ENCODE measurements at places on chromosomes 7 and 10. TPM values are rescaled to one million over a fixed set of nuclear protein-coding genes. Genes with fewer than 3 reads are reported as not detected.
A peak's percentile ranks its signal among the peaks of the same experiment; 100 is the strongest.

GRCh38 chr10:28839600-28840007, 162.3 kb downstream of the BAMBI start:
- DNase-seq = no peak

- peak; percentile 86 for DNase-seq
These were observed 23.7 kb downstream of the RTKN2 start for GRCh38 chr10:62244785-62245467.

- DNase-seq = no peak
These were observed 928.3 kb downstream of the CNTNAP2 start for GRCh38 chr7:147044941-147045340.

DNA sequence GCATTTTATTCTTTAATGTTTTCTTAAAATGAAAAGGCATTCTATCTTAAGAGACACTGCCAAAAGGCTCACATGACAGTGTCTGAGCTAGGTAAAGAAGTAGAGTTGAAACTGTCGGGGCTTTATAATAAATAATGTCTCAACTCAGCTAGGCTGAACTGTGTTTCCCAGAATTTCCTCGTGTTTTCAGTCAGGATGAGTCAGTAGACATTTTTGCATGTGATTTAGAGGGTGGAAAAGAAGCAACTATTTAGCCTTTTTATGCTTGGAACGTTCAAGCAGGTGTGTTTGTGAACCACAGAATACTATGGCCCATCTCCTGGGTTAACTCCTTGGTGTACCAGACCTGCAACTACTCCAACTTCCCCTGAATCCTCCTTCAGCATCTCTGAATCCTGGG, 23.4 kb upstream of the LIPA start:
- no peak for DNase-seq

DNA sequence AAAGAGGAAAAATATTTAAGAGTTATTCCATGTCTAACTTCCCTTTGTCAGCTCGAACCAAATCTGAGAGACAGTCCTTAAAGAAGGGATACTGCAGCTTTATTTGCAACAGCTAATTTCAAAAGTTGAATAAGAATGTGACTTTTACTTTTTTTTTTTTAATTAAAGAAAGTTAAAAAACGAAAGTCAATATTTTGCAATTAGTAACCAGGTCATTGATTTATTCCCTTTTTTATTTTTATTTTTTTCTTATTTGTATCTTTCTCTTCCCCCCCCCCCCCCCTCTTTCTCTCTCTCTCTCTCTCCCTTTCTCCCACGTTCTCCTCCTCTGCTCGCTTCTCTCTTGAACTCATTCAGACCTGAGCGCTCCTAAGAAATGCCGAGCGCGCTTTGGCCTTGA, 209.5 kb downstream of the TCF7L2 start:
- no peak for DNase-seq

DNA sequence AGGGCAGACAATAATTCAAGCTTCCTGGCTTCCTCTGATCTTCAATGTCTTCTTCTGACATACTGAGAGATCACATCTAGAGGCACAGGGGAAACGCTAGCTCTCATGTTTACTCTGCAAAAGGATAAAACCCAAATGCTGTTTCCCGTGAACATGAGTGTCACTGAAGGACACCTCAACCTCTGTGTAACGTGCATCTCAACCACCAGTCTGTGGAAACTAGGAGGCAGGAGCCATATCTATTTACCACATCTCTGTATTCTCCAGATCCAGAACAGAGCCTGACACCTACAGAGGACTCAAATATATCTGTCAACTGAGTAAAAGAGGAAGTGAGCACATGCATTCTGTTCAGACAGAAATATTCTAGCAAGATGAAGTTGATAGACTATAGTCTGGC, 140.3 kb upstream of the TARP start:
- peak; percentile 4 for DNase-seq

- DNase-seq = no peak
These were observed 137.0 kb upstream of the VWC2 start for GRCh38 chr7:49636400-49636799.

GRCh38 chr10:70084189-70084588, 31.5 kb downstream of the MACROH2A2 start:
- peak; percentile 4 for DNase-seq

The GARIN1A gene
- total RNA-seq = 0.29 TPM

The CARD11 gene
- 62.8 TPM for total RNA-seq
